Colonic mucosa (tissue), 4 donors: ENCODE measurements at places on chromosomes 6 and 20. TPM values are rescaled to one million over a fixed set of nuclear protein-coding genes. Genes with fewer than 3 reads are reported as not detected.

The IL17F gene
- total RNA-seq: not detected

GRCh38 chr6:15285682-15286294 lies 39.9 kb downstream of the JARID2 start:
- no peaks in the 10 kb centered on the region for H3K36me3 ChIP-seq
- H3K27me3 ChIP-seq: no peaks in the 10 kb centered on the region
- no peak for DNase-seq
- H3K4me3 ChIP-seq: no peak overlapping the region
- no peak overlapping the region for H3K27ac ChIP-seq

DNA sequence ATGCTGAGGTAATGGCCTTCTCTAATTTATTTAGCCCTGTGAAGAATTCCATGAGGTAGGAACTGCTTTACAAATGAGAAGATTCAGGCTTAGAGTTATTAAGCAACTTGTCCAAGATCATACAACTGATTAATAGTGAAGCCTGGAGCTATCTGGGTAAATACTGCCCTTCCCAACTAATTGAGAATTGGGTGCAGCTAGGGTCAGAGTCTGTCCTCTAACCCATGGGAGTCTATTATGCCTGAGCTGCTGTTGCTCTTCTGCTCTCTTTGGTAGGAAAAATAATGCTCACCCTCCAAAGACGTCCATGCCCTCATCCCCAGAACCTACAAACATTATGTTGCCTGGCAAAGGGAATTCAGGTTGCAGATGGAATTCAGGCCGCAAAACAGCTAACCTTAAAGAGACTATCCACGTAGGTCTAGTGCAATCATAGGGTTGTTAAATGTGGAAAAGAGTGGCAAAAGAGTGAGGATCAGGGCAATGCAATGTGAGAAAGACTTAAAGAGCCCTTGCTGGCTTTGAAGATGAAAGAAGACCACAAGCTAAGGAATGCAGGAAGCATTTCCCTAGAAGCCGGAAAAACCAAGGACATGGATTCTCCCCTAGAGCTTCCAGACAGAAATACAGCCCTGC lies 90.1 kb downstream of the SPTLC3 start:
- no peak overlapping the region for H3K4me3 ChIP-seq
- DNase-seq: no peak
- no peak overlapping the region for H3K27ac ChIP-seq

- no peak overlapping the region for H3K27ac ChIP-seq
- no peak overlapping the region for H3K4me3 ChIP-seq
- H3K27me3 ChIP-seq: no peaks in the 10 kb centered on the region
- H3K36me3 ChIP-seq: no peaks in the 10 kb centered on the region
Measured at GRCh38 chr6:169343886-169344749, 90.5 kb upstream of the THBS2 start.

The TFAP2D gene
- not detected for total RNA-seq

DNA sequence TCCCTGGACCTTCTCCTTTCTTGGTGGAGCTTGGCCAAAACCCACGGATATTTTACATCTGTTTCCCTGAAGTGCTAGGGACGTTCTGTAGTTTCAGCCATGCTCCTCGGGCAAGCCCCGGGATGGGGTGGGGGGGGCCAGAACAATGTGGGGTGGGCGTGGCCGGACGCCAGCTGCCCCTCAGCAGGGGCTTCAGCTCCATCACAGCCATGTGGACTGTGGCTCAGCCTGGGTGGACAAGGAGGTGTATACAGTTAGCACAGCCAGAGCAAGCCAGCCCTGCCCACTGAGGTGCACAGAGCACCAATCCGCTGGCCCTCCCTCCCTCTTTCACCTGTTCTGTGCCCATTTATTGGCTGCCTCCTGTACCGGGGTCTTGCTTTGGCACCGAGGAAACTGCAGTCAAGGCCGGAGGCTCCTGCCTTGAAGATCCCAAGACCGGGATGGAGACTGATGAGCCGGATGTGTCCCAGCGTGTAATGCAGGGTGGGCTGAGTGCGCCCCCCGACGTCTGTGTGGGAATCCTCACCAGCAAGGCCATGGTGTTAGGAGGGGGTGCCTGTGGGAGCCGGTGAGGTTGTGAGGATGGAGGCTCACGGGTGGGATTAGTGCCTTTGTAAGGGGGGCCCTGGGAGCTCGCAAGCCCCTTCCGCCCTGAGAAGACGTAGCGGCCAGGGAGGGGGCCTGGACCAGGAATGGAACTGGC lies 28.0 kb downstream of the FRMD1 start:
- H3K27me3 ChIP-seq: no peaks in the 10 kb centered on the region
- no peaks in the 10 kb centered on the region for H3K4me1 ChIP-seq
- no peaks in the 10 kb centered on the region for H3K36me3 ChIP-seq
- DNase-seq: no peak
- H3K27ac ChIP-seq: no peak overlapping the region

GRCh38 chr6:157834549-157834948 lies 11.5 kb downstream of the SNX9 start:
- no peak overlapping the region for H3K27ac ChIP-seq
- no peaks in the 10 kb centered on the region for H3K27me3 ChIP-seq
- no peak overlapping the region for H3K4me3 ChIP-seq
- no peaks in the 10 kb centered on the region for H3K4me1 ChIP-seq
- no peak for DNase-seq
- no peaks in the 10 kb centered on the region for H3K36me3 ChIP-seq

DNA sequence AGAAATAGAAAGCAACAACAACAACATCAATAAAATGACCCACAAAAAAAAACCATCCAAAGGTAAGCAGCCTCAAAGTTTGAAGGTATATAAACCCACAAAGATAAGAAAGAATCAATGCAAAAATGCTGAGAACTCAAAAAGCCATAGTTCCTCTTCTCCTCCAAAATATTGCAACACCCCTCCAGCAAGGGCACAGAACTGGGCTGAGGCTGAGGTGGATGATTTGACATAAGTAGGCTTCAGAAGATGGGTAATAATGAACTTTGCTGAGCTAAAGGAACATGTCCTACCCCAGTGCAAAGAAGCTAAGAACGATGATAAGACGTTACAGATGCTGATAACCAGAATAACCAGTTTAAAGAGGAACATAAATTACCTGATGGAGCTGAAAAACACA lies 188.8 kb upstream of the BTBD3 start:
- H3K4me1 ChIP-seq: no peaks in the 10 kb centered on the region
- DNase-seq: no peak
- H3K27me3 ChIP-seq: no peaks in the 10 kb centered on the region
- H3K4me3 ChIP-seq: no peak overlapping the region
- H3K27ac ChIP-seq: no peak overlapping the region

The FOXQ1 gene
- 0.82 TPM for total RNA-seq

The HAO1 gene
- total RNA-seq: not detected

The SLC17A3 gene
- not detected for total RNA-seq

DNA sequence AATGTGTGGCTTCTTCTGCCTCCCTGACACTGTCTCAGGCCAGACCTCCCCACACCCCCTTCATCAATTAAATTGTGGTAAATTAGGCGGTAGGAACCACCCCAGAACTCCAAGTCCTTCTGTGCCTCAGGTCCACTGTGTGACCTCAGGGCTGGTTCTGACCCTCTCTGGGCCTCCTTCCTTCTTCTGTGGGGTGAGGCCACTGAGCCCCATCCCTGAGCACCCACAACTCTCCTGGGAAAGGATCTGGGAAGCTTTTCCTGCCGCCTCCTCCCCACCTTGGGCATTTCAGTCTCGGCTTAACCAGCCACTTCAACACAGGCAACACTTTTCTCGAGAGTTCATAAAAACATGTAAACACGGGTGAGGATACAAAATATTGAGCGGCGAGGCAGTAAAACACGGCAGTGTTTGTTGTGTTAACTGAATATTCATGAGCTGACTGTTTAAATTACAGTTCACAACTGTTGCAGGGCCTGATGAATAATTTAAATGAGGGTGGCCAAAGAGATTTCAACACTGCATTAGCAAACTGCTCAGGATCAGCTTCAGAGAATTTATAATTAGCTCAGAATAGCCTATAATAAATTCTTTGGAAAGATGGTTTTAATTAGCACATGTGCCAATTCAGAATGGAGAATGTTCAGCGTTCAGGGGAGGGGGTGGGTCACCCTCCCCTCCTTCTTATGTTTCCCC lies 112.1 kb downstream of the TOX2 start:
- no peak for DNase-seq
- H3K36me3 ChIP-seq: no peaks in the 10 kb centered on the region
- no peak overlapping the region for H3K27ac ChIP-seq
- no peaks in the 10 kb centered on the region for H3K27me3 ChIP-seq

The PGC gene
- total RNA-seq: 1.7 TPM

The SPTLC3 gene
- 7.0 TPM for total RNA-seq

The CRYBG1 gene
- total RNA-seq: 102 TPM

The POPDC3 gene
- not detected for total RNA-seq

The SYNGAP1 gene
- total RNA-seq: 10.4 TPM

GRCh38 chr20:51628533-51629398 lies 86.2 kb upstream of the NFATC2 start:
- H3K4me1 ChIP-seq: no peaks in the 10 kb centered on the region
- DNase-seq: no peak
- no peaks in the 10 kb centered on the region for H3K36me3 ChIP-seq
- H3K27ac ChIP-seq: no peak overlapping the region
- no peaks in the 10 kb centered on the region for H3K27me3 ChIP-seq

The GLP1R gene
- not detected for total RNA-seq
